ENCODE measurements at places on chromosomes 11 and 22.

DNA sequence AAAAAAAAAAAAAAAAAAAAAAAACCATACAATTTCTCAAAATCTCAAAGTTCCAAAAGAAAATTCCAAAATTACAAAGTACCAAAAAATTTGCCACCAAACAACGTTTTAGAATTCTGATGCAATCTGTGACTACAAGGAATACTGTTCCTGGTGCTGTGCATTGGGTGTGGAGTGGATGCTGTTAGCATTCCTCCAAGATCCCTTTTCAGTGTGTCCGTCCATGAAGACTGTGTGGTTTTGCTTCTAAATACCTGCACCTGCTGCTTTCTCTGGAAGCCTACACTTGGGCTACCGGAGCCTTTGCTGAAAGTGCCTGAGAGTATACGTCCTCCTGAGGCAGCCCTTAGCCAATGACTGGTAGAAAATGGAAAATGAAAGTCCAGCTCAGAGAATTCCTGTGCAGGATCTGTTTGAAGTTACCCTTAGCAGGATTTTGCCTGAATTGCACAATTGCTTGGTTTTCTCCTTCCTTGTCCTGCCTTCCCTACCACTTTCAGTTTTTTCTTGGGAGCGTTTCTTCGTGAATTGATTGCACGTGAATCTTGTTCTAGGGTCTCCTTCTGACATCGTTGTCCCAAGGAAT is 140.8 kb downstream of the TRPC6 start:
- no peak for DNase-seq

DNA sequence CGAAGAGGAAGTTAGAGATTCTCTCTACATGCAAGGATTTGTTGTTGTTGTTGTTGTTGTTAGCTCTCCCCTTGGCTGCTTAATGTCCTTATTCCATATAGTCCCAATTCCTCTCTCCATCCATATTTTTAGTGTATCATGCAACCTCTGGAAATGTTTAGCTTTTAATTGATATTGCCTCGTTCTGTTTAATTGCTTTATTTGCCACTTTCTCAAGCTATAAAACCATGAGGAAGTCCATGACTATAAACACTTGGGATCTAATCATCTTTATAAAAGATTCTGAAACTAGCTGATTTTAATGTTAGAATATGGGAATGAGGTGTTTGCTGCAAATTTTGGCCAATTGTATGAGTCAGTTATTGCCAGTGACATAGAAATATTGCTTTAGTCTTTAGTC is 5.5 kb upstream of the OR9G1 start:
- no peak for DNase-seq

- DNase-seq, result no peak
Measured at GRCh38 chr11:105202844-105203548, 63.4 kb upstream of the CARD18 start.

DNA sequence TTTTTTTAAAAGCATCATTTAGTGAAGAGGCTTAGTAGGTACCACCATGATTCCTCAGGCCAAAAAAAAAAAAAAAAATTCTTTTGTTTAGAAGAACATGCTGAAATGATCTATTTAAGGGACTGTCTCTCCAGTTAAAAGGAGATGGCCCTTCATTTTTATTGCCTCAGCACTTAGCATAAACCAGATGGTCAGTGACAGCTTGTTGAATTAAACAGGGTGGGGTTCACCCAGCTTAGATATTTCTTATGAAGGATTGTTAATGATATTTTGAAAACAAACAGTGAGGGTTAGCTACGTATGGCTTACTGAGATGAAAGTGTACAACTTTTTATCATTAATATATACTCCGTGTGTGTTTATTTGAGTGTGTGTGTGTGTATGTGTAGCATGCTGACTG is 203.7 kb downstream of the FAM181B start:
- DNase-seq, result no peak
